ENCODE measurements at places on chromosomes 7 and 10.

GRCh38 chr10:126705951-126706565 is 35.6 kb upstream of the C10orf90 start:
- DNase-seq, result no peak

GRCh38 chr7:28941633-28942032 is 16.5 kb downstream of the TRIL start:
- no peak for DNase-seq

DNA sequence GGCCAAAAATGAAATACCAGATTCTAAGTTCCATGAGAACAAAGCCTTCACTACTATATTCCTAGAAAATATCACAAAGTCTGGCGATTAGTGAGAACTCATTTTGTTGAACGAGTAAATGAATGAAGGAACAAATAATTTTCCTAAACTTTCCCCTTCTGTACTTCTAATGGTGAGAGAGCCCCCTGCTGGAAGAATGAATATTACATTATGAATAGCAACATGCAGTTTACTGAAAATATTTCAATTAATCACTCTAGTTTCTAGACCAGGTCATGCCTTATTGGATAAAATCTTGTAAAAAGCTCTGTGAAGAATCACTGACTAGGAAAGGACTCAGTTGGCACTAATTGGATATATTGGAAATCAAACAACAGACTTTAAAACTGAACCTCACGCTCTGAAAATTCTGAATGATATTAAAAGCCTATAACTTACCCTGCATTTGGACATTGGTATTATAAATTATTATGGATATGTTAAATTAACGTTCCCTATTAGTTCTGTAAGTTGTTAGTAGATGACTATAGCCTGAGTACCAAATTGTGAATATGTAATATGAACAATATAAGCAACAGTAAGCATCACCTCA is 32.4 kb upstream of the MTPN start:
- no peak for DNase-seq

- DNase-seq, result no peak
Observed at GRCh38 chr7:19448091-19448490, 260.7 kb downstream of the POLR1F start.

DNA sequence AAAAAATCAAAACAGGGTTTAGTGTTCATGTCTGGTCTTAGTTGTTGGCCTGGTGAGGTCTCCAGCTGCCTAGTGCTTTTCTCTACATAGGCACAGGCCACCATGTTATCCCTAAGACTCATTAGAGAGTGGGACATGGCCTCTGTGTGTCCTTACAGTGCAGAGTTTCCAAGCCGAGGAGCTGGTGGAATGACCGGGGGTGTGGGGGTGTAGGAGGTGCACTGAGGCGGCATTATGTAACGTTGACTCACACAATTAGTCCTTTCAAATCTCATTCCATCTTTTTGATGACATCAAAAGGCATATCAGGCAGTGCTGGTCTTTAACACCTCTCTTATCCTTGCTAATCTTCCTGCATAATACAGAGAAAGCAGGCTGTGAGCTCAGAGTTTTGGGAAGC is 71.3 kb downstream of the MTPN start:
- no peak for DNase-seq

DNA sequence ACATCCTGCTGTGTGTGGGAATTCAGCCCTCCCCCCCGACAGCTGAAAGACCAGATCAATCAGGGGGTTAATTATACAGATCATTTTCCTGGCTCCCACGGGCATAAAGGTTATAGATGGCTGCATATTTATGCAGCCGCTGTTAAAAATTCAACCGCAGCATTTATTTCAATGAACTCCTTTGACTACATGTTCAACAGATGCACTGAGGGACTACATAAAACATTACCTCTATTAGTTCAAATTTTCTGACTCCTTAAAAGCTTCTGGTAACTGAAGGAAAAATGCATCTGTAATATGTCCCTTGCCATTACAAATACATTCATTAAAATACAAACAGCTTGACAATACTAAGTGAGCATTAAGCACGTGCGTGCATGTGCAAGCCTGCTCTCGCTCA is 49.7 kb upstream of the YAE1 start:
- no peak for DNase-seq

- no peak for DNase-seq
Observed at GRCh38 chr7:54989453-54990225, 29.2 kb upstream of the EGFR start.
